ENCODE measurements at places on chromosomes 5 and 9.
A peak's percentile ranks its signal among the peaks of the same experiment; 100 is the strongest.

- DNase-seq, result no peak
Measured at GRCh38 chr5:132525299-132525724, 18.0 kb downstream of the IL5 start.

- peak; percentile 25 for DNase-seq
Measured at GRCh38 chr5:125295405-125295872, 549.0 kb upstream of the ZNF608 start.

- DNase-seq, result no peak
Measured at GRCh38 chr9:124050955-124051354, 39.4 kb downstream of the LHX2 start.

DNA sequence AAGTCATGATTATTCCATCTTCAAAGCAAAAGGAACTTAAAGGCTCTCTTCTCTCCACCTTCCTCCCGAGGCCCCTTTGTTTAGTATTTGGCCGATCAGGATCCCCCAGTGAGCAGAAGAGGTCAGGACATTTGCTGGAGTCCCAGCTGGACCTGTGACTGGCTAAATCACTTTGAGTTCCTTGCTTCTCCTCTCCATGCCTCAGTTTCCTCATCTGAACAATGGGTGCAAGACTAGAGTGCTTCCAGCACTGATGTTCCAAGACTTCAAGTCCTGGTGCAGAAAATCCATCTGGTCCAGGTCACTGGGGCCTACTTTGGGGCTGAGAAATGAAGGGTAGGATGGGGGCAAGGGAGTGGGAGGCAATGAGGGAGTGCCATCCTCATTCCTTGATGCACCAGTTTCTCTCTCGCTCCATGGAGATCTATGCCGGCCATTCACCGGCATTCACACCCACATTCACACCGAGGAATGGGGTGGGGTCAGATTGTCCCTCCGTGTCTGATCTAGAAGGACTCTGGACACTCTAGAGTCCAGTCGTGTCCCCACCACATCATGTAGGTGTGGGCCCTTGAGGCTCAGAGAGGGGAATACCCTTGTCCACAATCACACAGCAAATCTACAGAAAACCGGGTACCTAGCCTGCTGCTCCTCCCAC is 38.7 kb upstream of the IL17B start:
- DNase-seq, result no peak

GRCh38 chr9:77497322-77498198 is 150.6 kb downstream of the GNA14 start:
- DNase-seq, result no peak

- DNase-seq, result peak; percentile 4
Measured at GRCh38 chr5:161380486-161380885, 166.0 kb downstream of the GABRB2 start.

DNA sequence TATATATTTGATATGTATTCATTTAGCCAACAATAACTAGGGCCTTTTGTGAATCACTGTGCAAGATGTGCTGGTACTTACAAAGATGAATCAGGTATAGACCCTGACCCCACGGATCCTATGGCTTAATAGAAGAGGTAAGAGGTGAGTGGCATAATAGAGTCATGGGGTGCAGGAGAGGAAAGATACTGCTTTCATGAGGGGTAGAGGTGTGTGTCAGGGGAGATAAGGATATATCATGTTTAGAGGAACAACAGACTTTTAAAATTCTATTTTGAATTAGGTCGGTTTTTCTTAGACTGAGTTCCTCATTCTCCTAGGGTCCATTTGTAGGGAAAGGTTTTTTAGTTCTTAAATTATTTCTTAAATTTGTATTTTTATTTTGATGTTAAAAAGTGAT is 27.8 kb downstream of the ZCCHC7 start:
- no peak for DNase-seq

DNA sequence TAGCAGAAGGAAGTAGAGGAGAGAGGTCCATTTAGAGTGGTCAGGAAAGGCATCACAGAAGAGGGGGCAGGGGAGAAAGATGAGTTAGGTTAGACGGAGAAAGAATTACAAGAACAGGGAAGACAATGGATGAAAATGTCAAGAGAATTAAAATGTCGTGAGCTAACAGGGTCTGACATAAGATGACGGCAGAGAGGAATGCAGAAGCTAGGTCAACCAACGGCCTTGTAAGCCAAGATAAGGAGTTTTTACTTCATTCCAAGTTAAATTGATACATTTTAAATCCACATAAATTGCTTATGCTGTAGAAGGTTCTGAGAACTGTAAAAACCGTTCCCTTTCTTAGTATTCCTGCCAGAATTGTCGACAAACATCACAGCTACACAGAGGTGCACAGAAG is 896.9 kb upstream of the DMAC1 start:
- no peak for DNase-seq

DNA sequence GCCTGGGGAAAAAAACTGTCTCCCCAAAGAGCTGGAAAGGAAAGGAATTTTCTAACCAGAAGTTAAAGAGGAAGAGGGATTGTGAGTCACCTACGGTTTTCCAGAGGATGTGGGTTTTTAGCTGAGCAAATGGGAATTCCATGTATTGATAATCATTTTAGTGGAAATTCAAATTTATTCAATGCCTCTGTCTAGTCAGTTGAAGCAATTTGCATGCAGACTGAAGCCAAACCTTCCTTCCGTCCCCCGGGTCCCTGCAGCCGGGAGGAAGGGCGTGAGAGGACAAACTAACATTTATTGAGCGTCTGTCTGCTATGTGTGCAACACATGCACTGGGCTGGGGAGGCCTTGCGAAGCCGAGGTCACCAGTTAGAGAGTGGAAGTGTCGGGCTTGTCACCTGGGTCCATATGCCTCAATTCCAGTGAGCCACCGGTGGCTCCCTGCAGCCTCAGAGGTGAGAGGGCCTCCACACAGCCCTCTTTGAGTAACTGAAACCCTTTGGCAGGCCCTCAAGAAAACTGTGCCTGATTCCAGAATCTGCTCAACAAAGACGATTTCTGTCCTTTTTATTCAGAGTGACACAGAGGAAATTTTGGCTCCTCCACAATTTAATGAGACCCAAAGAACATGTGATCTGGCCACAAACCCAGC is 70.3 kb downstream of the COL27A1 start:
- DNase-seq, result peak; percentile 62

DNA sequence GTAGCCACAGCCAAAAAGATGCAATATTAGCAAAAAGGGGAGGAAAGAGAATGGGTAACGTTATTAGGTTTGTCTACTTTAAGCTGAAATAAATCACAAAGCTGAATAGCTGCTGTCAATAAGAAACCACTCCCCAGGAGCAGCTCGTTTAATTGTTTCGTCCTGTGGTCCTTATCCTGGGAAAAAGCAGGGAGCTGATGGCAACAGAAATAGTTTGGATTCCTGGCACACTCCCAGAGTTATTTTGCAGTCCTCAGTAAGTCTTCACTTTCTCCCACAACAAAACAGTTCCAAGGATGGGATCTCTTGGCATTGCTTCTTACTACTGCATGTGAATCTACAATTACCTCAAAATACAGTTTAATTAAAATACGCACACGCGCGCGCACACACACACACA is 28.8 kb downstream of the FRMD3 start:
- peak; percentile 86 for DNase-seq

- DNase-seq, result peak; percentile 60
Measured at GRCh38 chr5:35478856-35479682, 138.6 kb upstream of the SPEF2 start.

- DNase-seq, result no peak
Measured at GRCh38 chr9:30015073-30015472, 2369.4 kb upstream of the ACO1 start.

GRCh38 chr9:124520206-124520596 is 13.0 kb upstream of the NR5A1 start:
- DNase-seq, result no peak

DNA sequence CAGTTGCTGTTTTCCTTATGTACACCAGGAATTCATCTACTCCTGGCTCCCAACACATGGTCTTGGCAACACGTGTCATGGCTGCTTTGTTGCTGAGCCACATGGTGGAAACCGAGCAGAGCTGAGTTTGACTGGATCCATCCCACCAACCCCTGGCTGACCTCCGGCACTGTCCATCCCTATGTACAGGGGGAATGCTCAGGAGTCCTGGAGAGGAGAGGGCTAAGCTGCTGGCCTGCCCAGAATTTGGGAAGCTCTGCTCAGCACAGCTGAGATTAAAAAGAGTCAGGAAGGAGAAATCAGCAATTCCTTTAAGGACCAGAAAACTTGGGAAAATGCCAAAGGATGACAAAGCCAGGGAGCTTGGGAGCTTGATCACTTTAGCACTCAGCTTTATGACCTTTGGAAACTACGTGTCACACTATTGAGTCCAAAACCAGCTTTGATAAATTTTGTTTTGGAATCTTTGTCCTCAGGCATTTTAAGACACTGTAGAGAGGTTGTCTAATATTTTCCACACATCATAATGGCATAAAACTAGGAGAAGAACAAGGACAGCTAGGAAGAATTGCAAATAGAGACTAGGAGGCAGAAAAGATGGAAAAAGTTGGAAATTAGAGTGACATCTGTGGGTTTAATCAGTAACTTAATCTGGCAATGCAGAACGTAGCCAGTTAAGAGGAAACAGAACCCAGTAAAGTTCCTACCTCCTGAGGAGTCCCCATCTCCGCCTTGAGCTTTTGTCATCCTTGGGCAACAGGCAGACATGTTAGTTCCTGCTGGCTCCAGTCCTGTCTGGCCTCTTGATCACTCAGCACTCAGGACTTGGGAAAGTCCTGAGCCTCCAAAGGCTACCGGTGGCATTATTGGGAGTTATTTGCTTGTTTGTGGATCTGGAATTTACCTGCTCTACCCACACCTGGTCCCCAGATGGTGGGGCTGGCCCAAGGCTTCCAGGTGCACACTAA is 62.5 kb upstream of the PLPP1 start:
- peak; percentile 50 for DNase-seq

GRCh38 chr9:78358329-78359051 is 61.6 kb downstream of the PSAT1 start:
- no peak for DNase-seq

GRCh38 chr9:127877566-127877998 is at the start of gene AK1:
Gene AK1 (minus strand): TSS chr9:127877675. CDS start chr9:127874617, 3,058 bp downstream.
- peak; percentile 80 for DNase-seq
